ENCODE measurements at places on chromosomes 4 and X.

GRCh38 chr4:186587416-186588018 lies 32.1 kb upstream of the MTNR1A start:
- peaks cover 35% of the 10 kb centered on the region for H3K36me3 ChIP-seq
- H3K27me3 ChIP-seq: no peaks in the 10 kb centered on the region
- no peak overlapping the region for H3K27ac ChIP-seq
- peak; percentile 63 for DNase-seq
- H3K4me1 ChIP-seq: peaks cover 5% of the 10 kb centered on the region

DNA sequence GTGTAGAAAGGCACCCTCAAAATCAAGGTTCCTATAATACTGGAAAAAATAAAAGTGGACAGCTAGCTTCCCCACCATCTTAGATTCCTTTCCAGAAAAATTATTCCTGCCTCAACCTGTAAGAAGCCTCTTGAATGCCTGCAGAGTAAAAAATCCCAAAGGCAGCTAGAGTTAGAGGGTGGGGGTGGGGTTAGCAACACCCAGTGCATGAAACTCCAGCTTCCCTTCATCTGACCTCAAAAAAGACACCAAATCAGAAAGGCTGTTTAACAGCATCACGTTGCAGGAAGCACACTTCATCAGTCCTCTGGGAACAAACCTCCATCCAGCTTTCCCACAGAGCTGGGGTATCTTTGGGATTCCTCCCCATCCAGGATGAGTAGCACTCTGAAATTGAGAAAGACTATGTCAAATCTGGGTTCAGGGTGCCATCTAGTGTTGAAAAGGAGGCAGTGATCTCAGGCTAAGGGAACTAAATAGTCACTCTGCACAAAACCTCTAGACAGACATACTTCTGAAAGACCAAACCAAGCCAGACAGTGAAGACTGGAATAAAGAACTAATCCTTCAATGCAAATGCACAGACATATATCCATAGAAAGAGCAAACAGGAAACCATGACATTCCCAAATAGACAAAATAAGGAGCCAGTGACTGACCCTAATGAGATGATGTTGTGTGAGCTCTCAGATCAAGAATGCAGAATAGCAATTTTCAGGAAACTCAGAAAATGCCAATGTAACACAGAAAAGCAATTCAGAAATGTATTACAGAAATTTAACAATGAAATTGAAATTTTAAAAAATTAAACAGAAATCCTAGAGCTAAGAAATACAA lies 97.9 kb downstream of the ARHGEF9 start:
- no peaks in the 10 kb centered on the region for H3K36me3 ChIP-seq
- no peak overlapping the region for H3K4me3 ChIP-seq
- no peaks in the 10 kb centered on the region for H3K4me1 ChIP-seq
- peak; percentile 5 for DNase-seq
- no peaks in the 10 kb centered on the region for H3K27me3 ChIP-seq

- no peaks in the 10 kb centered on the region for H3K27me3 ChIP-seq
- no peaks in the 10 kb centered on the region for H3K4me1 ChIP-seq
- H3K27ac ChIP-seq: no peak overlapping the region
- H3K36me3 ChIP-seq: no peaks in the 10 kb centered on the region
- no peak overlapping the region for H3K4me3 ChIP-seq
Observed at GRCh38 chrX:24877854-24878650, 137.7 kb downstream of the ARX start.

DNA sequence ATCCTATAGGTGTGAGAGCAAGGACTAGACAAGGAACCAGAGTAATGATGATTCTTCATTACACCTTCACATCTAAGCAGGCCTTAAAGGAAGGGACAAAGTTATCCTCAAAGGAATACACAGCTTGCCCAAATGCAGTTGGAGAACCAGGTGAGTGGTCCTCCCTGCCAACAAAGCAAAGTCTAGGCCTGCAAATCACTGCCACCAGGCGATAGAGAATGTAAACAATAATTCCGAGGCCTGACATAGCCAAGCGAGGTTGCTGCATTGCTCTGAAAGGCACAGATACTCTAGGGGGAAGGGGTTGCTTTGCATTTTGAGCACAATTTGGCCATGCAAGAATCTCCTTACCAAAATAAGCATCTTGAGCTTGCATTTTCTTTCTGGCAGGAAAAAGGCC lies 178.2 kb upstream of the FAT1 start:
- no peak overlapping the region for H3K27ac ChIP-seq
- no peaks in the 10 kb centered on the region for H3K4me1 ChIP-seq
- no peaks in the 10 kb centered on the region for H3K27me3 ChIP-seq
- no peak for DNase-seq
- no peak overlapping the region for H3K4me3 ChIP-seq

Data from heart left ventricle (tissue), 16 donors.